ENCODE measurements at places on chromosomes 12 and 14.

DNA sequence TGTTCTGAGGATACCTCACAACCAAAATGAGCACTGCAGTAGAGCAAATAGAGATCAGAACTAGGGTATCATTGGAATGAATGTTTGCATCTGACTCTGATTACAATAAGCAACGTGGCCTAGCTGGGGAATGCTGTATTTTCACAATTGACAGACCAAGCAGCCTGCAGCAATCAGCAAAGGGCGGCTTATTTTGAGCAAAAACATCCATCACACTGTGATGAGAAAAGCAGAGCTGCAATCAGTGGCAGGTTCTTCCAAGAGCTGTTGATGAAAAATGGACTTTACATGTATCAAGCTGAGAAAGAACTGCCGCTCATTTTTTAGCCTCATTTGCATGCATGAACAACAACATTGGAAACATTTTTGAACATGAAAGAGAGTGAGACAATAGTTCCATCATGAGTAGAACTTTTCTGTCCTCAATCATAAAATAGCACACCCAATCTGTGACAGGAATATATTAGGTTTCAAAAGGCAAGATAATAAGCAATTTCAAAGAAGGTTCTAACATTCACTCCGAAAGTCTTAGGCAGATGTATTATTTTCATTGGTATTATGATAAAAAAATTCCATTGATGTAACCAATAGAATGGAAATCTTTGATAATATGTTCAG, 249.7 kb upstream of the FBXO33 start:
- no peak for DNase-seq

- no peak for DNase-seq
Observed at GRCh38 chr12:23008623-23009022, 383.7 kb downstream of the ETNK1 start.

DNA sequence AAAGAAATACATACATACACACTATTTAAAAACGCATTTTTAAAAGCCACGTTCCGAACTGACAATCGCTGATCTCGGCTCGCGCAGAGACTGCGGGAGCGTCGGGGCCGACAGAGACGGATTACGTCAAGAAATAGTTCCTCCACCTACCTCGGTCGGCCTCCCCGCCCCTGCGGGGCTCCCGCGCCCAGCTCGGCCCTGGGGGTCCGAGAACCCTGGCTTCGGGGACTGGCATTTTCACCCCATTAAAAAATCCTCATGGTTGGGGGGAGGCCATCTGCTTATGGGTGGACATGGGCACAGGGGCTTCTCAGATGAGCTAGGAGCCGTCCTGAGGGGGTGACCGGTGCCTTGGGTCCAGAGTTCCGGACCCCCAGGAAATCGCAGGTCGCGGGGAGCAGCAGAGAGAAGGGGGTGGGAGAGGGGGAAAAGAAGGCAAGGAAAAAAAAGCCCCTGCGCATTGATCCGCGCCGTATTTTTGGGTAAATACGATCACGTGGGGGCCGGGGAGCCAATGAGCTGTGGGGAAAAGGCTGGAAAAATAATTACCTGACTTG, 324 bp upstream of the HOXC9 start:
- no peak for DNase-seq

GRCh38 chr14:80313806-80314205, 102.5 kb upstream of the DIO2 start:
- no peak for DNase-seq

- DNase-seq: no peak
Observed at GRCh38 chr12:38417101-38417500, 100.5 kb downstream of the ALG10B start.

DNA sequence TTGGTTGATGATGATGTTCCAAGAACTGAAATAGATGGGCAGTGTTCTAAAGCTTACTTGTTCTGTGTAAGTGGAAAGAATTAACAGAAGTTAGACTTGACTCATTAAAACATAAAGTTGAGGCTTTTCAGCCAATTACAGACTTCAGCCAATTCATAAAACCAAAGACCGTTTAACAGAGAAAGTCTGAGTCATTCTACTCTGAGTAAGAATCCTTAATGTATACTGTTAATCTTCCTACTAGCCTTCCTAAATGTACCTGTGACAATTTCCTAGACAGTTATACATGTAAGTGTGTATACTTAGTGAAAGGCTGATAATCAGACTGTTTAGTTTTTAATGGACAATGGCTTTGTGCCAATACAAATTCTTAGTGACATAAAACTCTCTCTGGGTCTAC, 681.0 kb downstream of the RPL10L start:
- DNase-seq: no peak

GRCh38 chr14:75252254-75252837, 26.3 kb upstream of the FOS start:
- DNase-seq: no peak

DNA sequence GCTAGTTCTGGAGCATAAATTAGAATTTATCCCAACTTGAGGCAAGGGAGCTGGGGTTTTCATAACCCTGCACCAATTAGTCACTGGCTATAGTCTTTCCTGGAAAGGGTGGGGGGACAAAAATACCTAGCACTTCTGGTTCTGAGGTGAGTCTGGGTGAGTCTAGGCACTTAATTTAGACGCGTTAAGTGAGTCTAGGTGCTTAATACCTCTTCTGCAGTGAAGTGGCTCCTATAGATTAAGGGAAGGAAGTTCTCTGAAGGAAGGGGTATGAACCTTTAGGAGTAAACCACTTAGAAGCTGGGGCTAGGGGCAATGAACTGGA, 251.7 kb downstream of the EFCAB11 start:
- DNase-seq: no peak

- DNase-seq: no peak
Observed at GRCh38 chr14:69354383-69355153, 43.5 kb downstream of the ERH start.
